Effector CD8-positive, alpha-beta T cell (primary cell): ENCODE measurements at places on chromosomes 6 and 20.

DNA sequence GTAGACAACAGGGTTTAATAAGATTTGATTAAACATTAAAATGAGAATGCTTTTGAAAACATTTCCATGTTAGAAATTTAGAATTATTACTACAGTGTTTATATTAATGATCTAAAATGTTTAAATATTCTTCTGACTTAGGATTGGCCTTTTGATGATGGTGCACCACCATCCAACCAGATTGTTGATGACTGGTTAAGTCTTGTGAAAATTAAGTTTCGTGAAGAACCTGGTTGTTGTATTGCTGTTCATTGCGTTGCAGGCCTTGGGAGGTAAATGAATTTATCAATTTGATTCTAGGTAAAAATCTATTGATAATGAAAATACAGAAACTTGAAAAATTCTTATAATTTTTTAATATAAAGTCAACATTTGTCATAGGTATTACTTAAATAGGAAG lies 6.5 kb downstream of the LOC128125822 start:
- DNase-seq, result no peak

GRCh38 chr20:56422824-56423189 lies 10.7 kb downstream of the CASS4 start:
- DNase-seq, result no peak

- no peak for DNase-seq
Measured at GRCh38 chr6:153449279-153449678, 318.2 kb upstream of the RGS17 start.

GRCh38 chr20:41173791-41174341 lies 36.5 kb downstream of the PLCG1 start:
- no peak for DNase-seq

- DNase-seq, result no peak
Measured at GRCh38 chr20:10344953-10345352, 89.1 kb downstream of the MKKS start.

- no peak for DNase-seq
Measured at GRCh38 chr20:9236458-9236857, 167.6 kb downstream of the PLCB4 start.

GRCh38 chr20:46994341-46994740 lies 99.7 kb downstream of the EYA2 start:
- DNase-seq, result no peak

DNA sequence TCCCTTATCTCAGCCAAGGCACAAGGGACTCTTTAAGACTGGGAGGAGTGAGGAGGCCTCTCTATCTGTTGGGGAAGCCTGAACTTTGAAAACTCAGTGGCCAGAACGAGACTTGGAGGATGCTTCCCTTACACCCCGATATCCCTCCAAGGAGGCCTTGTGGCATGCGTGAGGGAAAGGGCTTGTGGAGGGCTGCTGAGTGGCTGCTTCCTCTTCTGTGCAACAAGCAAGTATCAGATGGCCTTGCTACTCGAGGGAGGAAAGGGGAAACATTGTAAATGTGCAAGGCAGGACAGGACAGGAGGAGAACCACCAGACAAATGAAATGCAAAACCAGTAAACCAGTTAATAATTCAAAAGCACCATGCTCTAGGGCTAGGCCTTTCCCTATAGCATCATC lies 306.5 kb upstream of the MAP3K7 start:
- DNase-seq, result no peak

GRCh38 chr6:70310063-70310694 lies 7.3 kb upstream of the COL9A1 start:
- no peak for DNase-seq

GRCh38 chr6:129543981-129544380 lies 166.0 kb downstream of the ARHGAP18 start:
- no peak for DNase-seq

- DNase-seq, result no peak
Measured at GRCh38 chr6:124887872-124888580, 74.2 kb upstream of the RNF217 start.

DNA sequence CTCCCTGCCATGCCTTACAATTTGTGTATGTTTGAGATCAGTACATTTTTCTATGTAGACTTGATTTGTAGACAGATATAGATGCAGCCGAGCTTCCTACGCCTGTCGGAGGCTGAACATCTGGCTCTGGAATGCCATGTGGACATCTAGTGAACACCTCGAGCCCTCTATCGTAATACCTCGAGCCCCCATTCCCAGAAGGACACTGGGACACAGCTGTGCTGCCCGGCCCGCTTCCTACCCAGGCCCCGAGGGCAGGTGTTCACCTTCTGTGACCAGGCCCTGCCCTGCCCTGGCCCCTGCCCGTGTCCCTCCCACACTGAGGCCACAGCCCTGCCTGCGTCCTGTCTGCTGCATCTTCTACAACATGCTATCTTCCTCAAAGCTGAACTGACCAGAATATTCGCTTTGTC lies 12.9 kb downstream of the RPS6KA2 start:
- DNase-seq, result no peak

GRCh38 chr6:46677314-46677654 lies 10.4 kb upstream of the TDRD6 start:
- DNase-seq, result no peak

GRCh38 chr20:2663364-2663886 lies 591 bp downstream of the IDH3B start:
- DNase-seq, result no peak

DNA sequence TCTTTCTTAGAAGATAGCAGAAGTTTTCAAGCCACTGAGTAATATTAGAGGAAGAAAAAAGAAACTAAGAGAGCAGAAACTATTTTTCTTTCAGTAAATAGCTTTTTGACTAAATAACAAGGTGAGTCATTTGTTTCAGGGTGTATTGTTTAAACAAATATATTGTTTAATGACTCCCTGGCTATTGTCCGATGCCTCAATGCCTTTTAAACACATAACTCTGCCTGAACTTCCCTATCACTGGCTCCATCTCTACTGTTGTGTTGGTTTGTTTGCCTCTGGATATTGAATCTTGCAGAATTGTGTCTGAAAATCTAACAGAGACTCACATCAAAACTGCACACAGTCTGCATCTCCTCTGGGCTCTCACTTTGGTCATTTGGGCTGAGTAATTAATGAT lies 19.6 kb upstream of the CLIC5 start:
- no peak for DNase-seq

DNA sequence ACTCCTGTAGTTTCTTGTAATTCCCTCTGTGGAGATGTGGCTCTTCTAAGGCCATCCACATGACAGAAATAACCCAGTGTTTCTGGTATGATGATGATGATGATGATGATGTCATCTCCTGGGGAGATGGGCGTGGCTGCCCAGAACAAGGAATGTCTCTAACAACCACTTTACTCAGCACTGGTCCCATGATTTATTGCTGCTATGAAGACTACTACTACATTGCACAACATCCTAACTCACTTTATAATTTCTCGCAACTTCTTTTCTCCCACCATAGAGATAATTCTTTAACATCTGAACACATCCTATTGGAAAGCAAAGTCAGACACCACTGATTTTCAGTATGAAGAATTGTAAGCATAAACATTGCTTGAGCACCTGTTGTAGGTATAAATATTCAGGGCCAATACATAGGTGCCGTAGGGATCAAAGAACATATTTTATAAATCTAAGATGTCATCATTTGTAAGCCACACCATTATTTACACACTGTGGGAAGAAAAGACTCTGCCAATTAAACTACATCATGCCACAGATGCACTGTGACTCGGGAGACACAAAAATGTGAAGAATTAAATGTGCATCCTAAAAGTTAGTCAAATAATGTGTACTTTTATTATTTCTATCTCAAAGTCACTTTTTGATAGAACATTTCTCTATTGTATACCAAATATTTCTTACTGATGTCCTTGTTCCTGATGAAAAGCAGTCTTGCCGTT lies 6.4 kb downstream of the TPMT start:
- DNase-seq, result no peak

DNA sequence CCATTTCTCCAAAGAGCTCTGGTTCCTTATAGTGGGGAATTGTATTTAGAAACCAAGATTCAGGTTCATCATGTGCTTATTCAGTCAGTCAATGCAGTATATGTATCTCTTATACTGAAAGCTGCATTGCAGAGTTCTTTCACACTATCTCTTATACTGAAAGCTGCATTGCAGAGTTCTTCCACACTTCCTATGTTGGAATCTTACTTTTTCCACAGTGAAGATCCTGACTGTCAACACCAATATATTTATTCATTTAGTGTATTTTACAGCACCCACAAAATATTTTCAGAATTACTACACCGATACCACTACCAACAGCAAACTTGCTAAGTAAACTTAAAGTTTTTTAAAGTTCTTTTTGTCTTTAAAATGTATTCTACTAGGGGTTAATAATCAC lies 349.3 kb upstream of the MMS22L start:
- DNase-seq, result no peak

DNA sequence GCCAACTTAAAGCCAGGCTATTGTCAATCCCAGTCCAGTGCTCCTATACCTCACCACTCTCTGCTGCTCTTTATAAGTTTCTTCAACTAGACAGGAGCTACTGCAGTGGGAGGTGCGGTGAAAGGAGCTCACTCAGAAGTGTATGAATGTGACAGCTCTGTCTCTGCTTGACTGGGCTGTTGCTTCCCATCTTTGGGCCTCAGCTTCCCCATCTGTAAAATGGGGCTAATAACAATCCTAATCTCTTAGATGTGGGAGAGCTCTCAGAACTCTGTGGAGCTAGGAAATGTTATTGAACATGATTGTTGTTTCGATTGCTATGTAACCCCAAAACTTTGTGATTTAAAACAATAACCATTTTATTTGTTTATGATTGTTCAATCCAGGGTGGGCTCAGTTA lies 8.4 kb upstream of the RALY start:
- DNase-seq, result no peak

- no peak for DNase-seq
Measured at GRCh38 chr20:53599044-53599362, 5.4 kb upstream of the ZNF217 start.

DNA sequence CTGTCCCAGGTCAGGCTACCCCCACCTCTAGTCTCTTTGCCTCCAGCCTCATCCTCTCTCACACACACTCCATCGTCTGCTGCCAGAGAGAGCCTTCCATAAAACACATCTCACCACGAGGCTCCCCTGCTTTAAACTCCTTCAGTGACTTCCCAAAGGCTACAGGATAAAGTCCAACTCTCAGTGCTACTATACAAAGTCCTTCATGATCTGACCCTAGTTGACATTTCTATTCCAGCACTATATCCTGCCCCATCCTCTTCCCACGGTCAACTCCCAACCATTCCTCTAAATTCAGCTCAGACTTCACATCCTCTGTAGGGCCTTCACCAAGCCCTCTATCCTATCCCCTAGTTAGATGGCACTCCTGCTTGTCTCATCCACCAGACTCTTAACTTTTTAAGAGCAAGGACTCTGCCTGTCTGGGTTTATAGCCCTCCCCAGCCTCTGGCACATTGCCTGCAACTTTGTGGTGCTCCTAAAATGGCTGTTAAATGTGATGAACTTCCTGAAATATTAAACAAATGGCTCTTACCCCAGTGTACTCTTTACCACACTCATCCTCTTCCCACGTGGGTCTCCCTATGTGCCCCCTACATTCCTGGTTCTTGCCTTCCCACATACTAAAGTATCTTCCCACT lies 36.1 kb downstream of the KIF16B start:
- no peak for DNase-seq

GRCh38 chr6:20024316-20024673 lies 187.1 kb downstream of the ID4 start:
- DNase-seq, result no peak

DNA sequence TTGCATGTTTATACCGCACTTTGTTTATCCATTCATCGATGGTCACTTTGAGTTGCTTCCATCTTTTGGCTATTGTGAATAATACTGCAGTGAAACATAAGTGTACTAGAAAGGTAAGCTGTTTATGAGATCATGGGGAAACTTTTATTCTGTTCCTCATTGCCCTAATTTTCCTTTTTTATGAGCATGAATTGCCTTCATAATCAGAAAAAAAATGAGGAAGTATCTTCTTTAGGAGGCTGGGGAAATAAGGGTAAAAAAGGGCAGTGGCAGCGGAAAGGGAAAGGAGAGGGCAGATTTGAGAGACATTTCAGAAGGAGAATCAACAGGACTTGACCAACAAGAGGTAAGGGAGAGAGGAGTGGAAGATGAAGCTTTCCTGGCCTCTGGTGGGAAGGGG lies 14.3 kb upstream of the SERINC3 start:
- DNase-seq, result no peak

DNA sequence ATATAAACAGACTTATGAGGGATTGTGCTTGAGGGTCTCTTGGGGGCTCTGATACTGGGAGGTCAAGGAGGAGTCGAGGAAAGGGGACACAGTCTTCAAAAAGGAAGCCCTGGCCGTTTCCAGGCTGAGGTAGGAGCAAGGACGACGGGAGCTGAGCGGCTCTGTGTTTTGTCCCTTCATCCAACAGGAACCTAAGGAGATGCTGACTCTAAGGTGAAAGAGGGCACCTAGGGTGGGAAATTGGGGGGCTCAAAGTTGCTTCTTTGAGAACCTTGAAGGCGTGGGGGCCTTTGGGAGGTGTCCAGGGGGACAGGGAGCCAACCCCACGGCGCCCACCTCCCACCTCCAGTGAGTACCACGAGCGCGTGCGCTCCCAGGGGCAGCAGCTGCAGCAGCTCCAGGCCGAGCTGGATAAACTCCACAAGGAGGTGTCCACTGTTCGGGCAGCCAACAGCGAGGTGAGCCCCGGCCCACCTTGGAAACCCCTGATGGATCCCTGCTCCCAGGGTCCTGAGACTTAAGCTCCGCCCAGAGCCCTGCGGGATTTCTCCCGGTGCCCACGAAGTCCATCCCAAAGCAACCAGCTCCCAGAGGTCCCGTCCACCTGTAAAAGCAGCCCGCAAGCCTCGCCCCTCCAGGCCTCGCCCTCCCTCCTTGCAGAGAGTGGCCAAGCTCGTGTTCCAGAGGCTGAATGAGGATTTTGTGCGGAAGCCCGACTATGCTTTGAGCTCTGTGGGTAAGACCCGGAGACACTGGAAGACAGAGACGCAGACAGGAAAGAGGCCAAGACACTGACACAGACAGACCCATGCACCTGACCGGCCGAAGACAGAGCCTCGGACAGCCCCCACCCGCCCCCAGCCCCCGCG lies 2.9 kb downstream of the SPAG4 start:
- no peak for DNase-seq

- no peak for DNase-seq
Measured at GRCh38 chr20:53077373-53078205, 105.4 kb downstream of the TSHZ2 start.

- no peak for DNase-seq
Measured at GRCh38 chr6:110537208-110538123, 61.1 kb upstream of the SLC22A16 start.

GRCh38 chr6:149031201-149031858 lies 284.5 kb downstream of the UST start:
- no peak for DNase-seq
